ENCODE measurements at places on chromosomes 13 and 19.

- no peak for DNase-seq
Measured at GRCh38 chr13:102648046-102648445, 46.8 kb downstream of the METTL21C start.

GRCh38 chr19:44609219-44609618 is 4.1 kb upstream of the IGSF23 start:
- no peak for DNase-seq

GRCh38 chr13:50635504-50635903 is 208.0 kb downstream of the DLEU7 start:
- no peak for DNase-seq

DNA sequence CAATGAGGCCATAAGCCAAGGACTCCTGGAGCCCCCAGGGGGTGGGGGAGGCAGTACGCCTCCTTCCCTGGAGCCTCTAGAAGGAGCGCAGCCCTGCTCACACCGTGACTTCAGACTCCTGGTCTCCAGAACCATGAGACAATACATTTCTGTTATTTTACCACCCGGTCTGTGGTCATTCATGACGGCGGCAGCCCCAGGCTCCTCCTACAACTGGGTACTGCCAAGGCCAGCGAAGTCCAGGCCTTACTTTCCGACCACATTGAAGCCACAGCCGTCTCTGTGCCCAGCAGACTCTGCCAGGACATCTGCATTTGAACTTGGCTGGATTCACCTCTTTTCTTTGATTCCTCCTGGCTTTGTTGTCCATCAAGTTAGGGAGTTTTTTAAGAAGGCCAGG is 10.5 kb downstream of the GNG7 start:
- no peak for DNase-seq

- DNase-seq: no peak
Measured at GRCh38 chr13:94816256-94816655, 103.9 kb upstream of the SOX21 start.

- DNase-seq: no peak
Measured at GRCh38 chr19:33689868-33690267, 68.1 kb downstream of the CHST8 start.

DNA sequence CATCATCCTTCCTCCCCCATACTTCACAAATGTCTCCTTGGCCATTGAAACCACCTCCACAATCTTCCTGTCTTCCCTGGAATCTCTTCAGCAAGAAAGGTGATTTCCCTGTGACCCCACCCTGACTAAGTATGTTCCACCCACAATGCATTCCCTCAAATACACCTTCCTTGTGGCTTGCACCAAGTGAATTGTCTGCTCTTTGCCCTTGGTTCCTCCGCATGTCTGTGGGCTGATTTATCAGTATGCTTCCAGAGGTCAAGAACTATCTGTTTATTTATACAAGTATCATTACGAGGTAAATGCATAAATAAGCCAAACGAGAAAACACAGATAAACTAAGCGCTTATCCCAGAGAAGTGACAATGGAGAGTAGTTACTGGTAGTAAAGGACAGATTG is 45.4 kb upstream of the POMP start:
- DNase-seq: no peak

GRCh38 chr13:40252241-40252640 is 414.2 kb downstream of the FOXO1 start:
- DNase-seq: no peak
